Activated CD4-positive, alpha-beta memory T cell treated with anti-CD3 and anti-CD28 coated beads for 36 hours (primary cell): ENCODE measurements at places on chromosomes 7 and 10. TPM values are rescaled to one million over a fixed set of nuclear protein-coding genes. Genes with fewer than 3 reads are reported as not detected.
A peak's percentile ranks its signal among the peaks of the same experiment; 100 is the strongest.

DNA sequence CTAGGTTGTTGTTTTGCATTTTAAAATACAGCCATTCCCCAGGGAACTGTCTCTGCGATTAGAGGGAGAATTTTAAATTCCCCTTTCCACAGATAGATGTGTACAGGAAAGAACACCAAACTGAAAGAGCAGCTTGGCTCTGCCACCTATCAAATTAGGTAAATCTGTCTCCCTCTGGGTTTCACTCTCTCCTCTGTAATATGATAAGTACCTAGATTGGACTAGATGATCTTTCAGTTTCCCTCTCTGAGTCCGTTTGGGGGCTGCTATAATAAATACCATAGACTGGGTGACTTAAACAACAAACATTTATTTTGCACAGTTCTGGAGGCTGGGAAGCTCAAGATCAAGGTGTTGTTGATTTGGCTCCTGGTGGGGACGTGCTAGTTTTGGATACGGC, 186.0 kb downstream of the KIF20B start:
- DNase-seq = no peak

- no peak for DNase-seq
Measured at GRCh38 chr7:32115831-32116230, 45.6 kb upstream of the PDE1C start.

GRCh38 chr10:29030900-29031299, 258.0 kb upstream of the LYZL1 start:
- no peak for DNase-seq

GRCh38 chr7:45662018-45662417, 87.8 kb downstream of the ADCY1 start:
- DNase-seq = no peak

DNA sequence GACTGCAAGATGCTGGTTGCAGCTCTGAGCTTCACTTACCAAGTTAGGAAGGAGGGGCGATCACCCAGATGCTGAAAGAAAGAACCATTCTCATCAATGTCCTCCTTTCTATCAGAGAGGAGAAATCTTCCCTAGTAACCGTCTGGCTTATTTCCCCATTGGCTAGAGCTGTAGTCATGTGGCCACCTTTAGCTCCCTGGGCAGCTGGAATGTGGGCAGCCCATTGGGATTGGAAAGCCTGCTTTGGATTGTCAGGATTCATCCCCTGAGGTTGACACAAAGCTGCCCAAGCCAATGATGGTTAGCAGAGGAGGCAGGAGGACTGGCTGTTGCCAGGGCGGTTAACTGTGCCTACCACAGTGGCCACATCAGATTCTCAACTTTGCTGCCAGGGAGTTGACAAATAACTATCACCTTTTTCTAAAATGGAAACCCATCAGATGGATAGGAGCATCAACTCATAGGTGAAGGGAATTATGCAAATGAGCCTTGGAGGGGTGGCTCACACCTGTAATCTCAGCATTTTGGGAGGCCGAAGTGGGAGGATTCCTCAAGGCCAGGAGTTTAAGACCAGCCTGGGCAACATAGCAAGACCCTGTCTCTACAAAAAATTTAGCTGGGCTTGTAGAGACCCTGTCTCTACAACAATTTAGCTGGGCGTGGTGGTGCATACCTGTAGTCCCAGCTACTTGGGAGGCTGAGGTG, 206.4 kb upstream of the GALNT17 start:
- no peak for DNase-seq

DNA sequence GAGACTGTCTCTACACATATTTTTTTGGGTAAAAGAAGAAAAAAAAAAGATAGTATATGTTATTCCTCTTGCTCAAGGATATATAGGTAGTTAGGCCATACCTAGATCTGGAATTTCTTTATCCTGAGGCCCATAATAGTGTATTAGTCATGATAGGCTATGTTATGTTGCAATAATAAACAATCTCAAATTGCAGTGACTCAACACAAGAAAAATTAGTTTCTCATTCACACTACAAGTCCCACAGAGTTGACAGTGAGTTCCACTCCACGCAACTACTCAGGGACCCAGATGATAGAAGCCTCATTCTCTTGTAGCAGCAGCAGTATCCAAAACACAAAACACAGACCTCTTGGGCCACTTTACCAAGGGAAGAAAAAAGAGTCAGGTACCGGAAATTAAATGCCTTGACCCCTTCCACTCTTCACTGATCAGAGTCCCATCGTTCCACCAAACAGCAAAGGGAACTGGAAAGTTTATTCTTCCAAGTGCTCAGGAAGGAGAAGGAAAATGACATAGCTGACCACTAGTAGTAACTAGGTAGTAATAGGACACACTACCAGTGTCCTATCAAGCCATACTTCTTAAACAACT, 7.4 kb upstream of the C10orf67 start:
- DNase-seq = no peak

- no peak for DNase-seq
Measured at GRCh38 chr7:135151533-135151932, 3.7 kb downstream of the TMEM140 start.

DNA sequence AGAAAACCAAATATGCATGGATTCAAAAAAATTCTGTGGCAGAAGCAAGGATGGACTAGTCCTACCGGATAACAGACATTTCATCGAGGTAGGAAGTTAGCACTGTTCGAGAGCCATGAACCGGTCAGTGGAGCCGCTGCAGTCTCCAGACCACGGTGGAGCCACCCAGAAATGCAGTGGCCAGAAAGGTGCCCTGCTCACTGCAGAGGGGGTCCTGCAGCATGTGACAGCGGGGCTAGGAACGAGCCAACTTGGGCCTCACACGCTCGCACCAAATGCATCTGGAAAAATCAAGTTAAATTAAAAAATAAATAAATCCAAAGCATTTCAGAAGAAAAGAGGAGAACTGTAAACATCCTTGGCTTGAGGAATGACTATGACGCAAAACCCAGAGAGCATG, 13.1 kb upstream of the CFAP46 start:
- DNase-seq = no peak

- peak; percentile 9 for DNase-seq
Measured at GRCh38 chr7:70325509-70326101, 727.3 kb downstream of the AUTS2 start.

GRCh38 chr10:84537447-84537931, 209.1 kb downstream of the CCSER2 start:
- DNase-seq = peak; percentile 48

DNA sequence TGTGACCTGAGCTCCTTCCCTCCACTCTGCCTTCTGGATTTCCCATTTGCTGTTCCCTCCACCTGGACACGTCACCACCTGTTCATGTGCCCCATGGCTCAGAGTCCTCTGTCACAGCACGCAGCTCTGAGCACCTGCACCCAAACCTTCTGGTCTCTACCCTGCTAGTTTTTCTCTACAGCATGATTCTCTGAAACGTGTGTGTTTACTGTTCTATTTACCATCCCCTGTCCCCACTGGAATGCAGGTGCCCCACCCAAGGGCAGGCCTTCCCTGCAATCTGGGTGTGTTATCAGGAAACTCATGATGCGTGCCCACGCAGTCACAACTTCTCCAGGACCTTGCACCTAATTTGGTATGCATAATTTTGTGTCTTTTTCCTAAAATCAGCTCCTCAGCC, 284.4 kb upstream of the IGFBP3 start:
- DNase-seq = no peak

- DNase-seq = no peak
Measured at GRCh38 chr10:105291571-105291970, 650.5 kb downstream of the SORCS3 start.

DNA sequence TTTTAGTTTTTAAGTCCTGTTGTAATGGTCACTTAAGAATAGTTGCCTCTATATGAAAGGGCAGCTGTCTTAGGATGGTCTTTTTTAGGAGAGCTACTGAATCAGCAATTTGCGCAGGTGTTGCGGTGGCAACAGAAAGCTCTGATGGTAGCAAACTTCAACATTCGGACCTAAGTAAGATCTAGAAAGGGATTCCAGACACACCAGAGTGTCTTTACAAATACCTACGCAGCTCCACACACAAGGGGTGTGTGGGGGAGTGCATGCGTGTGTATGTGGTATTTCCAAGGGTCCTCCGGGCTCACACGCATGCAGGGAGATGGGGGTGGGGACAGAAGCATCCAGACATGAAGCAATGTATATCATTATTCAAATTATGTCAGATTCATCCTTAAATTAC, 438.6 kb upstream of the MGMT start:
- DNase-seq = no peak

DNA sequence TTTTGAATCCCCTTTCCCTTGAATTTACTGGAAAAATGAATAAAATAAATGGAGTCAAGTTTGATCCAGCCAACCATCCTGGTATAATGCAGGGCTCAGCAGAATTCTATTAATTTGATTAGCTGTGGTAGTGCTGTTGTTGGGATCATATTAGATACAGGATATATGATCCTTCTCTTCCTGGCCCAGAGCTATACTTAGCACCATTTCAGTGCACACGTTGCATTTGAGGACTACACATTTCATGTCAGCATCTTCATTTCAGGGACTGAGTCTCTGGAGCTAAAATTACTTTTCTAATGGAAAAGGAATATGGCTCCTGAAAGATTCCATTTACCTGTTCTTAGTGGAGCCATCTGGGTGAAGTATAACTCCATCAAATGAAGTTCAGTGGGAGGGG, 240.3 kb downstream of the BMPER start:
- no peak for DNase-seq

GRCh38 chr7:23467806-23468525, 2.3 kb downstream of the IGF2BP3 start:
- peak; percentile 45 for DNase-seq

DNA sequence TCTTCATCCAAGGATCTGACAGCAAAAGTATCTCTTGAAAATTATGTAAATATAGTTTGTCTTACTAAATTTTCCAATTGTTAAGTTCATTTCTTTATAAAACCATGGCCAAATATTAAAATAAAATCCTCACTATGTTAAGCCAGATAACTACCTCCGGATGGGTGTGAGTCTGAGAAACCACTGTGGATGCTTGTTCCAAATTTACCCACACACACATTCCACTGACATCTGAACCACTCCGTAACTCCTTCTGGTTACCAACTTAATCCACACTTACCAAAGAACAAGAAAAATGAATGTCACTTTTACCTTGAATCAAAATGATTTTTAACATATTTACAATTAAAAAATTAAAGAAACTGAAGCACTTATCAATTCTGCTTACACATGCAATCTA, 19.7 kb downstream of the CYTH3 start:
- no peak for DNase-seq

DNA sequence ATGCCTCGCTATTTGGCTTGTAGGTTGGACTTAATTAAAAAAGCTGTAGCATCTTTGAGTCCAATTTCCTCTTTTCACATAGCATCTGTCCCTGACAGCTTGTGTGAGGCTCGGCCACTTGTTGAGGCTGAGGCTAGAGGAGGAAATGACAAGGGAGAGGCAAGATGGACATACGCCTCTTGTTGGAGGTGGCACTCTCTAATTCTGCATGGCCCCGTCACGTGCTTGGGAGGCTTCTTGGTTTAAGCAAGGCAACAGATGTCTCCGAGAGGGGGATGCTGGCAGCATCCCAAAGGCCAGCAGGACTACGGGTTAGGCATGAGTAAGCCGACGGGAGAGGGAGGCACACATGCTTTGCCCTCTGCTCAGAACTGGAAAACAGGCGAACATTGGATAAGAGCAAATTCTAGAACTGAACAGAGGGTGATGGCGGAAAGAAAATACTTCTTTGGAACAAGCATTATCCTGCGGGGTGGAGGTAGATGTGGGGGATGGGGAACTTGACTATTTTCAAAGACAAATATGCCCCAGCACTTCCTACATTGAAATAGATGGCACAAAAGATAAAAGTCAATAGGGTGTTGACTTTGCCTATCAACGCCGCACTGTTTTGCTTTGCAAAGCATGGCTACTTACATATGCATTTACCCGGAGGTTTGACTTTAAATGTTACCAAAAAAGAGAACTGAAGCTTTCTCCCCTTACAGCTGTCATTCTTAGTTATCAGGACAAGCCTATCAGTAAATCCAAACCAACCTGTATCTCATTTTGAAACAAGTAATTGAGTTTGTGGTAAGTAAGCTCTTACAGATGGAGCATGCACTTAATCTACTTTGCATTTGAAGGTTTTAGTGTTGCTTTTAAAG, 94.8 kb downstream of the CHN2 start:
- DNase-seq = no peak

DNA sequence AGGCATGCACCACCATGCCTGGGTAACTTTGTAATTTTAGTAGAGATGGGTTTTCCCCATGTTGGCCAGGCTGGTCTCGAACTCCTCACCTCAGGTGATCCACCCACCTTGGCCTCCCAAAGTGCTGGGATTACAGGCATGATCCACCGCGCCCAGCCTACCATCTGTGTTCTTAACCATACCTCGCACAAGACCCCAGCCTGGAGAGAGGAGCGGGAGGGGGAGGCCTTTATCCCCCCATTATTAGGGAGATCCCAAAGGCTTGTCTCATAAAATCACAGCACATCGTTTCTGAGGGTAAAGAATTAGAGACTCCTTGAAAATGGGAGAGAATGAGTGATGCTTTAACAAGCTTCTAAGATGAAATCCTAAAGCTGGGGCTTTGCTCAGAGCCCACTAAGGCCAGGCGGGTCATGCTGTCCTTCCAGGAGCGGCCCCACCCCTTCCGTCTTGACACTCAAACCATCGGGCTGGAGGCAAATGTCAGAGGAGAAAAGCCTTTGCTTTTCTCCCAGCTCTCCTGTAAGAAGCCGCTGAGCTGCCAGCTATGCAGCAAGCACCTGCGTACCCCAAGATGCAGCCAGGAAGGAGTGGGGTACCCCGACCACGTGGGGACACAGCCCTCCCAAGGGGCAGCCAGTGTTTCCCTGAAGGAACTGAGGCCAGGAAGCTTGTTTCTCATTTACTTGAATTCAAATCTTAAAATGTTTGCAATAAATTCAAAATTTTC, 339.7 kb downstream of the PTPRN2 start:
- DNase-seq = no peak

DNA sequence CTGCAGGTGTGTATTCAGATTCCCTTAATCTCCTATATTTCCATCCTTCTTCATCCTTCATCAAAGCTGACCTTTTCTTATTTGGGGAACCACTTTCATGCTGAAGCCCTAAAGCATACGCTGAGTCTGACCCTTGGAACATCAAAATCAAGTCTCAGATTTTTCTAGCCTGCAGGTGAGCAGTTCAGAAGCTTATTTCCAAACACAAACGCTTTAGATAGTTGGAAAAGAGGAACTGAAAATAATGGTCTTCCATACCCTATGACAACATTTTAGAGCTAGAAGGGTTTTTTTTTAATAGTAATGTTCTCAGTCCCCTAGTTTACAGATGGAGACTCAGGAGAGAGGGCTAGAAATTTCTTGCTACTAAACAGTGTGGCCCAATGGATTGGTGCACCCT, 1.6 kb upstream of the AGK start:
- DNase-seq = no peak

The TMEM236 gene
- total RNA-seq = 0.07 TPM

The XRCC2 gene
- total RNA-seq = 13.6 TPM

The KCNIP2 gene
- total RNA-seq = 1.8 TPM

The TAS2R4 gene
- total RNA-seq = 0.62 TPM

The EBF3 gene
- total RNA-seq = not detected

The OR13A1 gene
- total RNA-seq = not detected

The KAZALD1 gene
- total RNA-seq = 1.3 TPM

The SPDYE9 gene
- not detected for total RNA-seq

The PNLIPRP3 gene
- not detected for total RNA-seq

The CCL24 gene
- total RNA-seq = not detected
